GM19239 (cell line): ENCODE measurements at places on chromosomes 2 and 18.

DNA sequence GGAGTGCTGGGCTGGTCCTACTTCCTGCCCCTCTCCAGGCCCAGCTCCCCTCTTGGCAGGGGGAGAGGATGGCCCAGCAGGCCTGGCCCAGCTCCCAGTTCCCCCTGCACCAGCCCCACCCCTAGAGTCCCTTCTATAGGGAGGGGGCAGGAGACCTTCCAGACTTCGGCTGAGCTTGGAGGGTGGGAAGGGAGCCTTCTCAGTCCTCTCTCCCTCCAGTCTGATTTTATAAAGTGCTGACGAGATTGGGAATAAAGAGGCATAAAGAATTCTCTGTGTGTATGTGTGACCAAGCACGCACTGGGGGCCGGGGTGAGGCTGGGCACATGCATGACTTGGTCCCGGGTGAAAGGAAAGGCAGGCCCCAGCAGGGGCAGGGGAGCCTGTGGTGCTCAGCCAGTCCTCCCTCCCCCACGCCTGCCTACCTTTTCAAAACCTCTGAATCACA is 5.1 kb downstream of the CHPF start:
- DNase-seq, result no peak

GRCh38 chr2:145677371-145677770 is 1157.5 kb upstream of the ZEB2 start:
- no peak for DNase-seq

GRCh38 chr2:16588565-16588964 is 77.1 kb downstream of the CYRIA start:
- DNase-seq, result no peak

GRCh38 chr18:30623401-30624065 is 419.0 kb downstream of the DSC3 start:
- no peak for DNase-seq

GRCh38 chr2:173647681-173648311 is 293.1 kb downstream of the CDCA7 start:
- no peak for DNase-seq

DNA sequence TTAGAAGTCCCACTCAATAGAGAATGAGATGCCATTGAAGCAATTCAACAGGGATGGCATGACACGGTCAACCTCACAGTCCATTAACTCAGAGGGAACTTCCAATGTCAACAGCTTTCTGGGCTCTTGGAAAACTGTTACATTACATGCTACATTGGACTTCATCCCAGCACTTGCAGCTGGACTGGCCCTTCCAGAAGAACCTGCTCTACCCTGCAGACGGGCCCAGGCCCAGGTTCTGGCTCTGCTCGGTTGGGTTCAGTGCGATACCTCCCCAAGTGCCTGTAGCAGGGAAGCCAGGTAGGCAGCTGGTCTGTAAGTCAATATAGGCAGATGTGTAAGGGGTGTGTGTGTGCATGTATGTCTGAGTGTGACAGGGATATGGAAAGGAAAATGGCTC is 12.9 kb downstream of the LAMA1 start:
- no peak for DNase-seq

DNA sequence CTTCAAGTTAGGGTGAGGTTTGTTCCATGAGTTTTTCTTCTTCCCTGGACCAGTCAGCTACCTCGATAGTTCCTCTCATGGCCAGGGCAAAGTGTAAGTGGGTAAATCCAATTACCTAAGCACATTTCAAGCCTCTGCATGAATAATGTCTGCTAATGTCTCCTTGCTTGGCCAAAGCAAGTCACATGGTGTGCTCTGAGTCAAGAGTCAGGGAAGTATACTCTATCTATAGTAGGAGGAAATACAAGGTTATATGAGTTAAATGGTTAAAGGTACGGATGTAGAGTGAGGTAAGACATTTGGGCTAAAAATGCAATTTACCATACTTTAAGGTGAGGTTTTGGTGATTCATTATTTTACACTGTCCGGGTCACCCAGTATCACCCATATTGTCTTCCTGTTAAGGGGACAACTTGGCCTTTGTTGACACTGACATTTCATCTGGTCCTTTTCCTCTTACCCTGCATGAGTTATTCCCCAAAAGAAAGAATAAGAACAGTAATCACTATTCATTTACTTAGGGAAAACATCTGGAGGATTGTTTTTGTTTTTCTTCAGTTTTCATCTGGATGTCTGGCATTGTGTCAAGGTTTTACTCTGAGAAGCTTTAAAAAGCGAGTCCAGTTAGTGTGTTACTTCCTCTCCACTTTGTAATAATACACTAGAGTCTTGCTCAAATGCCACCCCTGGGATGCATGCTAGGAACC is 405.5 kb downstream of the RND3 start:
- DNase-seq, result no peak

DNA sequence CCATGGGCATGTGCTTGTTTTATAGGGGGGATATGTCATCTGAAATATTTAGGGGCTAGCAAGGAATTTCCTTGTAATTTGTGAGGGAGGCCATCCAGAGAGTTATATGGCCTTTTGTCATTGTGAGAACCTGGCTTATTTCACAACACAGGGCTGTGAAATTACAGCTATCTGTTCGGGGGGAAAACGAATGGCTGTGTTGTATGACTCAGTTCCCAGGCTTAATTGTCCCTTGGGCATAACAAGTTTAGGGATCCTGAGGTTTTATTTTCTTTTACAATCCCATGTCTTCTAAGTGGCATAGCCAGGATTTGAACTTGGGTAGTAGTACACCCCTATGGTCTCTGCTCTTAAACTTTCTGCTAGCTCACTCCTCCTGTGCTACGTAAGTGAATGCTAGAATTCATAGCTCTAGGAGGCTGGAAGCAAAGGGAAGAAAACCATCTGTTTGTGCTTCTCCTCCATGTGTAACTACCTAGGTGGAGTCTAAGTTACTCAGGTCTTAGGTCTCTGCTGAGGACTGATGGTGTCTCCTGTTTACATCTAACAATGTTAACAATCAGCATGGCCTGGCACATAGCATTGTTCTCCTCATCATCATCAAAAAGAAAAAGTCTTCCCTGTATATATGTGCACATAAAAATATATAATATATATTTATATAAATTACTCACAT is 53.8 kb downstream of the SKA1 start:
- DNase-seq, result no peak

DNA sequence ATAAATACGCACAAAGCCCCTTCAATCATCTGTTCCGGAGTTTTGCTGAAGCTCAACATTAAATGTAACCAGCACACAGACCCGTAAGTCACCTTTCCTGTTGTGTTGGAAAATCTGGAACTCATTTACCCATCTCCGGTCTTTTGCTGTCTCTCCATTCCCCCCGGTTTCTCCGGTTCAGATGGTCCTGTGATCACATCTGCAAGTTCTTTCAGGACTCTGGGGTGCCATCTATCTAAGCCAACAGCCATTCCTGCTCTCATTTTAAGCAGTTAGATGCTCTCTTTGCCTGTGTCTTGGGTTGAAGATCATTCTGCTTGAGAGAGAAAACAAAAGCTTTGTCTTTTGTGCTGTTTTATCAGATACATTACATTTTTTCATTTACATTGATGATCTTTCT is 91.7 kb upstream of the TGIF1 start:
- no peak for DNase-seq
